ENCODE measurements at places on chromosomes 11 and 22. TPM values are rescaled to one million over a fixed set of nuclear protein-coding genes. Genes with fewer than 3 reads are reported as not detected.

MICALL1 gene
- 47.2 TPM for total RNA-seq

POU2F3 gene
- 0.61 TPM for total RNA-seq

DNA sequence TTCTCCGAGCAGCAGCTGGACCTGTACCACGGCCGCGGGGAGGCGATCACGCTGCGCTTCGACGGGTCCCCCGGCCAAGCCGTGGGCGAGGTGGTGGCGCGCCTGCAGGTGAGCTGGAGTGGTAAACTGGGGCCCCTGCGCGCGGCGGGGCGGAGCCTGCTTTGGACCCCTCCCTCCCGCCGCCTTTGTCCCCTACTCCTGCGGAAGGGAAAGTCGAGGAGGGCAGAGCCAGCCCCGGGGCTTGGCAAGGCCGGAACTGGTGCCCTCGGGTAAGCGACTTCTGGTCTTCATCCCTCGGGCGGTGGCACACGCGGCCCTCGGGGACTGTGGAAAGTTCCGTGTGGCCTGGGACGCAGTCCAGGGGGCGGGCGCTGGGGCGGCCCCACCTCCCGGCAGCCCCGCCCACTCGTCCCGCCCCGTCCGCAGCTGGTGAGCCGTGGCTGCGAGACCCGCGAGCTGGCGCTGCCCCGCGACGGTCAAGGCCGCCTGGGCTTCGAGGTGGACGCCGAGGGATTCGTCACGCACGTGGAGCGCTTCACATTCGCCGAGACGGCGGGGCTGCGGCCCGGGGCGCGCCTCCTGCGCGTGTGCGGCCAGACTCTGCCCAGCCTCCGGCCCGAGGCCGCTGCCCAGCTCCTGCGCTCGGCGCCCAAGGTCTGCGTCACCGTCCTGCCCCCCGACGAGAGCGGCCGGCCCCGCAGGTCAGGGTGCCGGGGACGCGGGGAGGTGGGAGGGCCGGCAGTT, 9.2 kb downstream of the SIPA1 start:
- DNase-seq: peak; percentile 77
- peak overlapping the region; percentile 92 for H3K4me3 ChIP-seq
- no peak overlapping the region for H3K27ac ChIP-seq
- peaks cover 3% of the 10 kb centered on the region for H3K27me3 ChIP-seq

CENPM gene
- 41.7 TPM for total RNA-seq

GRCh38 chr22:27803841-27804415, 2.4 kb upstream of the MN1 start:
- no peak for DNase-seq
- no peak overlapping the region for H3K27ac ChIP-seq
- peaks cover 31% of the 10 kb centered on the region for H3K4me1 ChIP-seq
- H3K4me3 ChIP-seq: no peak overlapping the region
- peaks cover 54% of the 10 kb centered on the region for H3K27me3 ChIP-seq

F2 gene
- 0.73 TPM for total RNA-seq

DNA sequence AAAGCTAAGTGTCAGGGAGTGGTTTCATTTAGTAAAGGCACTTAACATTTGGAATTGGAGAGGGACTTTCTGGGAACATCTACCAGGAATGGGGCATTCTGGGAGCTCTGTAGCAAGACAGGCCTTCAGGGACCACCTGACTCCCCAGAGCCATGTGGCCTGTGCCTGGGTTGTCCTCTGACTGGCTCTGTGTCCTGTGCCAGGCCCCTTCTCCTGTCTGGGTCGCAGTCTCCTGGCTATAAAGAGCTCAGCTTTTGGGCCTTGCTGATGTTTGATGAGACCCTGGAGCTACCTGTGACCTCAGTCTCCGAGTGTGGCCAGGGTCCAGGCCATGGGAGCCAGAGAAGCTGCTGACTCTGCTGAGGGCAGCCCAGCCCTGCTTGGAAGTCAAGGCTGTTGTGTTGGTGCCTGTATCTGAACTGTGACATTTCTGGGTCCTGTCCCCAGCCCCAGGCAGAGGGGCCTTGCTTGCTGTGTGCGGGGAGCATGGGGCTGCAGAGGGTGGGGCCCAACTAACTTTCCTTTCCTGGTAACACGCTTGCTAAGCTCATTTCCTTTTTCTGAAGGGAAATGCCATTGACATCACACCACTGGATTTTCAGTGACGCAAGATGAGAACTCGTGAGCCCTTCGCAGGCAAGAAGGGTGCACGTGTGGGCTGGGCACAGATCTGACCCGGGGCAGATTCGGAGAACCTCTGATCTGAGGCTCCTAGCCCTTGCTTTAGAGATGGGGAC, 41.3 kb downstream of the LRRC32 start:
- no peaks in the 10 kb centered on the region for H3K36me3 ChIP-seq
- H3K4me3 ChIP-seq: no peak overlapping the region
- H3K27me3 ChIP-seq: no peaks in the 10 kb centered on the region

DNA sequence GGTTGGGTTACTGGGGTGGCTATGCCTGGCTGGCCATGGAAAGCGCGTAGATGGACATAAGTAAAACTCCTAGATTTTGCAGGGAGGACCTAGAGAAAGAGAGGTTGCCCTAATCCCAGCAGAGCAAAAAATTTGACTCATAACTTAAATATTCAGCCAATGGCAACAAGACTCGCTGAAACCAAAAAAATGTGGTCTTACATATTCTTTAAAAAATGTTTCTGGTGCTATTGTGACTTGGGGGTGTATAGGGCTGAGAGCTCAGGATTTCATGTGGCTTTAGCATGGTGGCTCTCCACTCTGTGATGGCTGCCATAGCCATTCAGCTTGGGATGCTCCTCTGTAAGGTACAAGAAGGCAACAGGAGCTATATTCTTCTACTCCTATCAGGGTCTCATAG, 27.2 kb upstream of the PDGFD start:
- H3K4me1 ChIP-seq: peaks cover 7% of the 10 kb centered on the region
- H3K36me3 ChIP-seq: peaks cover 6% of the 10 kb centered on the region
- no peaks in the 10 kb centered on the region for H3K27me3 ChIP-seq

GRCh38 chr11:107337917-107338316, 119.7 kb downstream of the CWF19L2 start:
- no peak overlapping the region for H3K27ac ChIP-seq
- peaks cover 3% of the 10 kb centered on the region for H3K36me3 ChIP-seq
- no peak for DNase-seq
- H3K27me3 ChIP-seq: no peaks in the 10 kb centered on the region
- no peaks in the 10 kb centered on the region for H3K4me1 ChIP-seq
- H3K4me3 ChIP-seq: no peak overlapping the region

- peaks cover 19% of the 10 kb centered on the region for H3K36me3 ChIP-seq
- H3K4me3 ChIP-seq: no peak overlapping the region
- H3K27me3 ChIP-seq: no peaks in the 10 kb centered on the region
- DNase-seq: no peak
These were observed 22.9 kb downstream of the ATG13 start for GRCh38 chr11:46640036-46640788.

TRPT1 gene
- 58.8 TPM for total RNA-seq

- peaks cover 2% of the 10 kb centered on the region for H3K36me3 ChIP-seq
- H3K4me3 ChIP-seq: no peak overlapping the region
- H3K27me3 ChIP-seq: peaks cover 29% of the 10 kb centered on the region
- H3K4me1 ChIP-seq: peaks cover 43% of the 10 kb centered on the region
These were observed 13.1 kb downstream of the USP2 start for GRCh38 chr11:119368121-119369034.

GRCh38 chr11:47998733-47999359, 18.5 kb downstream of the PTPRJ start:
- no peaks in the 10 kb centered on the region for H3K27me3 ChIP-seq
- no peak overlapping the region for H3K4me3 ChIP-seq
- H3K27ac ChIP-seq: 0 out of 2 replicates have a peak overlapping the region, but pooled peaks have one; percentile 2
- no peaks in the 10 kb centered on the region for H3K36me3 ChIP-seq
- peaks cover 44% of the 10 kb centered on the region for H3K4me1 ChIP-seq
- DNase-seq: no peak

GRCh38 chr11:134583397-134583990, 171.5 kb upstream of the B3GAT1 start:
- H3K36me3 ChIP-seq: no peaks in the 10 kb centered on the region
- no peak overlapping the region for H3K27ac ChIP-seq
- peaks cover 17% of the 10 kb centered on the region for H3K4me1 ChIP-seq

DNA sequence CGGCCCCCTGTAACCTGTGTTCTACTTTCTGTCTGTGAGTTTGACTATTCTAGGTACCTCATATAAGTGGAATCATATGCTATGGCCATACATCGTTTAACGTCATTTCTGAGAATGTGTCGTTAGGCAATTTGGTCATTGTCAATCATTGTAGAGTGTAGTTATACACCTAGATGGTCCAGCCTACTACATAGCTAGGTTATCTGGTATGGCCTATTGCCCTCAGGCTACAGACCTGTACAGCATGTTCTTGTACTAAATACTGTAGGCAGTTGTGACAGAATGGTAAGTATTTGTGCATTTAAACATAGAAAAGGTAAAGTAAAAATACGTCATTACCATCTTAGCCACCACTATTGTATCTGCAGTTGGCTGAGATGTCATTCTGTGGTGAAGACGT, 35.2 kb downstream of the MYO7A start:
- H3K36me3 ChIP-seq: no peaks in the 10 kb centered on the region
- no peak overlapping the region for H3K27ac ChIP-seq
- H3K27me3 ChIP-seq: no peaks in the 10 kb centered on the region
- DNase-seq: no peak
- H3K4me3 ChIP-seq: no peak overlapping the region
- no peaks in the 10 kb centered on the region for H3K4me1 ChIP-seq

GRCh38 chr11:125330462-125331325, 165.4 kb downstream of the FEZ1 start:
- H3K27me3 ChIP-seq: peaks cover 4% of the 10 kb centered on the region
- no peak overlapping the region for H3K4me3 ChIP-seq
- no peaks in the 10 kb centered on the region for H3K36me3 ChIP-seq

- H3K27me3 ChIP-seq: no peaks in the 10 kb centered on the region
- H3K4me1 ChIP-seq: no peaks in the 10 kb centered on the region
- no peak overlapping the region for H3K4me3 ChIP-seq
- H3K27ac ChIP-seq: no peak overlapping the region
These were observed 3.8 kb downstream of the MUC5AC start for GRCh38 chr11:1161410-1162137.

SSTR3 gene
- 0.22 TPM for total RNA-seq

DNA sequence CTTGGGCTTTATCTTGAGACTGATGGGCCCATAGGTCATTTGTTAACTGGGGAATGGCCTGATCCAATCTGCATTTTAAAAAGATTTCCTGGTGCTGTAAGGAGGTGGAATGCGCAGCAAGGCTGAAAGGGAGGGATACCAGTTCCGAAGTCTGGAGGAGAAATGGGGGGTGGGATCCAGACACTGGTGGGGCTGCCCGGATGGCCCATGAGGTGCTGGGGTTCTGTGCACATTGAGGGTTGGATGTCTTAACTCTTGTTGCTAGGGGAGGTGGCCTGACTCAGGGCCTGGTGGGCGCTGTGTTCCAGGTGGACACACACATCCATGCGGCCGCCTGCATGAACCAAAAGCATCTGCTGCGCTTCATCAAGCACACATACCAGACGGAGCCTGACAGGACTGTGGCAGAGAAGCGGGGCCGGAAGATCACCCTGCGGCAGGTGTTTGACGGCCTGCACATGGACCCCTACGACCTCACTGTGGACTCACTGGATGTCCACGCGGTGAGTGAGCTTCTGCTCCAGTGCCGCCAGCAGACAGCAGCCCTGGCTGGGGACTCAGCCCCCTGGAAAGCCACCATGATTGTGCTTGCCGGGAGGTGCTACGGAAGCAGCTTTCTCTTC, 38.1 kb downstream of the AMPD3 start:
- no peak for DNase-seq
- peaks cover 3% of the 10 kb centered on the region for H3K27me3 ChIP-seq
- H3K36me3 ChIP-seq: peaks cover 13% of the 10 kb centered on the region
- peaks cover 14% of the 10 kb centered on the region for H3K4me1 ChIP-seq
- no peak overlapping the region for H3K27ac ChIP-seq

DNA sequence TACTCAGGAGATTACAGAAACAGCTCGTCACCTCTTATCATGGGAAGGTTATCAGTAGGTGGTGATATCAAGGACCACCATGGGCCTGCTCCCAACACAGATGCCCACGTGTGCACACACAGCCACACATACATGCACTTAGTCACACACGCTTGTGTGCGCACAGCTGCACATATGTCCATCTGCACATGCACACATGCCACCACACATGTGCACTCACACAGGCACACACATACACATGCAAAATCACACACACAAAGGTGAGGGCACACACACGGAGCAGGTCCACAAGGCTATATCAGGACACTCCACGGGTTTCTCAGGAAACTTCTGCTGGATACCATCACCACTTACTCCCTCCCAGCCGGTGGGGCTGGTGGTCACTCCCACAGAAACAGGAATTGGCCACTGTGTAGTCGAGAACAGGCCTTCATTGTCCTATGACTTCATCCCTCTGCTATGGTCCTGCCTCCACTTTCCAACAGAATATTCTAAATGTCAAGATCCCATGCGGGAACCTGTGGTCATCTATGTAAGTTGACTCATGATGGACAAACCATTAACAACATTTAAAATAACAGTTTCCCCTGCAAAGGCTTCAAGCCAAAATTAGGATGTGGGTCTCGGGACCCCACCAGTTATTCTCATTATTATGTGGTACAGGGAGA, 2.2 kb downstream of the C11orf24 start:
- H3K27me3 ChIP-seq: no peaks in the 10 kb centered on the region
- H3K36me3 ChIP-seq: peaks cover 25% of the 10 kb centered on the region
- no peak for DNase-seq
- H3K4me3 ChIP-seq: no peak overlapping the region
- peak overlapping the region; percentile 75 for H3K27ac ChIP-seq

GRCh38 chr11:93842461-93842860, 8.0 kb downstream of the VSTM5 start:
- H3K27me3 ChIP-seq: no peaks in the 10 kb centered on the region
- no peak for DNase-seq
- H3K27ac ChIP-seq: no peak overlapping the region
- no peaks in the 10 kb centered on the region for H3K36me3 ChIP-seq

NXPE4 gene
- not detected for total RNA-seq

OLFML1 gene
- total RNA-seq: 0.18 TPM

GRCh38 chr11:36211761-36212430, 77.3 kb downstream of the COMMD9 start:
- no peak overlapping the region for H3K27ac ChIP-seq
- H3K4me3 ChIP-seq: no peak overlapping the region
- DNase-seq: no peak
- H3K4me1 ChIP-seq: peaks cover 20% of the 10 kb centered on the region

RIC3 gene
- total RNA-seq: 15.7 TPM

- H3K36me3 ChIP-seq: no peaks in the 10 kb centered on the region
- H3K4me1 ChIP-seq: peaks cover 11% of the 10 kb centered on the region
- H3K27ac ChIP-seq: no peak overlapping the region
- no peak for DNase-seq
- H3K27me3 ChIP-seq: peaks cover 3% of the 10 kb centered on the region
These were observed 903.7 kb downstream of the BRD1 start for GRCh38 chr22:48923996-48924395.

DDX25 gene
- total RNA-seq: 20.5 TPM

DNA sequence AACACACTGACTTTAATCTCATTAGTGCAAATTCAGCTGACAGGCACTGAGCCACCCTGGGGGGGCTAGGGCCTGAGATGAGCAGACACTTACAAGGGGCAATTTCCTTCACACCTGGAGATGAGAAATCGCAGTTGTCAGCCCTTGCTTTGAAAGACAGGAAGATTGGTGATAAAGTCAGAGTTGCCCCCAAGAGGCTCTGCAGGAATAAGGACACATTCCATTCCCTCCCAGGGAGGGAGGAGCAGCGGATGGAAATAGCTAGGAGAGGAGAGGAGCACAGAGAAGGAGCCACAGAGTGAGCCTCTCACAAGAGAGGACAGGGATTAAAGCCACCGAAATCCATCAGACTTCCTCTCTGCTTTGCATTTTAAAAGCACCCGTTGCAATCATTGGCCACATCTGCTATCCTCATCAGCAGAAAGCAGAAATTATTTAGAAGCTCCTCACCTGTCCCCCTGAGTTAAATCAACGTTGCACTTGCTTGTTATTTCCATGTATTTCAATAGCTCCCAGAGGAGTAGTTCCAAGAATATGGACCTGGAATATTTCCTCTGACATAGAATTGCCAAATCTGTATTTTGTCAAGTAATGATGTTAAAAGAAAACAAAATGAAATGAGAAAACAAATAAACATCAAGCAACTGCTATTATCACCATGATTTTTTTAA, 213.7 kb downstream of the BARX2 start:
- no peak overlapping the region for H3K4me3 ChIP-seq
- H3K36me3 ChIP-seq: no peaks in the 10 kb centered on the region
- H3K27me3 ChIP-seq: peaks cover 4% of the 10 kb centered on the region
- H3K4me1 ChIP-seq: peaks cover 14% of the 10 kb centered on the region
